ENCODE measurements at places on chromosomes 7 and 10.

DNA sequence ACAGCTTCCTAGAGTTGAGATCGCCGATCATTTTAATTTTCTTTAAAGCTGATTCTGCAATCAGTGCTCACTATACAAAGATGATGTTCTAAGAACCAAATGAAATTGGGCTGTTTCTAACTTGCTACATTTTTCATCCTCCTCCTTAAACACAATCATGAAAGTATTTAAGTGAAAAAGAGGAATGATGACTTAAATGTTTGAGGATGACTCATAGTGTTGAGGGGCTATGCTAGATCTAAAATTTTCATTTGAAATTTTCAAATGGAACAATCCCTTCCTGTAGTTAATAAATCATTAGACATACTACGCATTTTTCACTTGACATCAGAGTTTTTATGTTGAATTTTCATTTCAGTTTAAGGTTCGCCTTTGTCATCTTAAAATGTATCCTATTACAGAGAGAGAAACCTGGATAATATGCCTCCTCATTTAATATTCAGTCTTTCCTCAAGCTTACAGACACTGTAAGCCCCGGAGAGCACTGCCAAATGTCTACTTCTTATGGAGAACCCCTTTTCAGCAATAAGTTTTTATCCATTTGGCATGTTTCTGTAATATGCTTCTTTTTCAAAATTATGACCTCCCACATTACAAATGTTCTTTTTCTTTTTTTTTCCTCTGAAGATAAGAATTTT, 499.6 kb downstream of the MAGI2 start:
- DNase-seq = no peak

DNA sequence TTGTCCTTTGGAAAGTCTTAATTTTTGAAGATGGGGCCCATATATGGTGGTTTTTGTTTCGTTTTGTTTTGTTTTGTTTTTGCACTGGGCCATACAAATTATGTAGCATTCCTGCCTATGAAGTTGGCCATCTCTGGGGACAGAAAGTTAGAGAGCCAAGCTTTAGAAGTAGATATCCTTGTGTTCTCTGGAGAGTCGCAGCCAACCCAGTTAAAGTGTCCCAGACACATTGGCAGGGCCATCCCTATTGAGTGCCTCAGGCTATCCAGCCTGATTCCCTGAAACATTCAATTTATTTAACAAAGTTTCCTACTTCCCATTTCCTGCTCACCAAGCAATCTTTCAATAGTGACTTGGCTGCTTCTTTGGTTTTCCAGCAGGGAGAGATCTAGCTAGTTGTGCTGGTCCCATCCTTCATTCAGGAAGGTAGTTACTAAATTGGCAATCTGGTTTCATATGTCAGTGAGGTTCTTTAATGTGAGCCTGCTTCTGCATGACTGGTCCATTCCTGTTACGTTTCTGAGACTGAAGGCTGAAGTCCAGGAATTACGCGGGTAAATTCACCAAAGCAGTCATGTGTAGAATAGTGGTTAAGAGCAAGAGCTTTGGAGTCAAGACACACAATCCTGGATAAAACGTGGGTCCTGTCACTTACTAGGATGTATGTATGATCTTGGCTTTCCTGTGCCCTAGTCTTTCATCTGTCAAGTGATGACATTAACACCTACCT, 49.3 kb upstream of the HBP1 start:
- DNase-seq = no peak

DNA sequence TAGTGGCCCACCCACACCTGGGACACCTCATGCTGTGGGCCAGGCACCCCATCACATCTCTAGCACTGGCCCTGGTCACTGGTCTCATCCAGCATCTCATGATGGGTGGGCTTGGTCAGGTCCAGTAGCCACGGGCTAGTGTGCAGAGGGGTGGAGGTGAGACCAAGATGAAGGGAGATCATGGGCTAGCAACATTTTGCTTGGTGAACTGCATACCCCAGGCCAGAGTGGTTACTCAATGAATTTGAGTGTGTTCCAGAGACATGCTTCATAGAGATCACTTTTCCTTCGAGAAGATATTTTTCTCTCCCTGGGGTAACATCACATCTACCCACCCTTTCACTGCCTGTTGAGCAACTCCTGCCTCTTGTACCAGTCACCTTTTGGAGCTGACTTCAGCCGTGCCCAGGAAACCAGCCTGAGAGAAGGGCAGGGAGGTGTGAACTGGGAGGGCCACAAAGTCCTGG, 44.2 kb downstream of the MINDY4 start:
- no peak for DNase-seq

GRCh38 chr7:82128546-82128945, 315.0 kb downstream of the CACNA2D1 start:
- no peak for DNase-seq

GRCh38 chr7:42545049-42545724, 308.2 kb upstream of the GLI3 start:
- DNase-seq = no peak

- DNase-seq = no peak
Measured at GRCh38 chr10:22442063-22442462, 96.8 kb downstream of the SPAG6 start.

DNA sequence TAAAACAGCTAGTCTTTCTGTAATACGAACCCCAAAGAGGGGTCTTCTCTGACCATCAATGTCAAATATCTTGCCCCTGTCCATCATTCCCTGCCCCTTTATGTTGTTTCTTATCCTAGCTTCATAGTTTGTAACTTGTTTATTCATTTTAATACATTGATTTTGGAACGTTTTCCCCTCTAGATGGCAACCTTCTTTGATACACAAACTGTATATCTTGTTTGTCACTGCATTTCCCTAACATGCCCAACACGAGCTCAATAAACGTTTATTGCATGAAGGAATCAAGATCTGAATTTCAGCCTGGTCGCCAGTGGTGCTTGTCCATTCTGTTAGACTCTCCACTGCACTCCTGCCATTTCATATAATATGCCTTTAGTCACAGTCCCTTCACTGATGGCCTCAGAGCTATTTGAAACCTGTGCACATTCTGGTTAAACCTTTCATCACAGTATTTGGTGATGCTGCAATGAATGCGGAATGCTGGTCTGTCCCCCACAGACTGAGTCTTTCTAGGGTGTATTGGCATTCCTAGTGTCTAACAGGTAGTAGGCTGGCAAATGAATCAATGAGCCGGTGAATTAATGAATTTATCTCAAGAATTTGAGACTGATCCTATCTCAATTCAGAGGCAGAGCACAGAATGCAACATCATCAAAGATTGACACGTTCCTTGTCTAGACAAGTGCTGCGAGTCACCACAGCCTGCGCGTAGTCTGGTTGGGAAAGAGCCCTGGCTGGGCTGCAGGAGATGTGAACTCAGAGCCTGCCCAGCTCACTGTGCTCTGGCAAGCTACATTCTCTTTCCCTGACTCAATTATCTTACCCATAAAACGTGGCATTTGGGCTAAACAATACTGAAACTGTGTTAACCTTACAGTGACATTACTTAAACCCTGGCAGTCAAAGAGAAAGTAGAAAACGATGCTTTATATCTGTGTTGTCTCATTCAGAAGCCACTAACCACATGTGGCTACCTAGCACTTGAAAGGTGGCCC, 55.2 kb upstream of the FRMD4A start:
- DNase-seq = no peak

DNA sequence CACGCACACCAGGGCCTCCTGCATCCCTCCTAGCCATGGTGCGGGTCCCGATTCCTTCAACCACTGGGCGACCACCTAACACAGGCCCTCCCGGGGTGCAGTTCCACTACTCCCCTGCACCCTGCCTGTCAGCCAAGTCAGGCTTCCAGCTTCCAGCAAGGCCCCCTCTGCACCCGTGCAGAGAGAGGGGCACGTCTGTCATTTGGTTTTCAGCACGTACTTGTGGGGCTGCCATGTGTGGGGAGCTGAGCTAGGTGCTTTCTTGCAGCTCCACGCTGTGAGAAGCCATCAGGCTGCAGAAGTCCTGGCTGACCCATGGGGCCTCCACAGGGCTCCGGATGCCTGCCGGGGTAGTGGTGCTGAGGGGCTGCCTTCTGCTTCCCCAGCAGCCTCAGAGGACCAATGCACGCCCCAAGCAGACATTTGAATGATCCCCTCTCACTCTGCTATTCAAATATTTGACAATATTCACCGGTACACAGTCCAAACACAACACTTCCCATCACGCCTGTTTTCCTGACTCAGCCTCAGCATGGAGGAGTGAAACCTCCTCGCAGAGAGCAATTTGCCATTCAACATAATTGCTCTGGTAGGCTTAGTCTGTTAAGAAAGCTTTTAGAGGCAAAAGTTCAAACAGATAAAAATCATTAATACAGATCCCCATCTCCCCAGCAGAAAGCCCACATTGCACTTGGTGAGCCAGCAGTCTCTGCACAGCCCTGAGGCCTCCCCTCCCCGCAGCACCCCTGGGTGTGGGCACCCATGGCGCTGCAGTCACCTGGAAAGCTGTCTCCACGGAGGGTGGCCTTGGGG, 449.9 kb downstream of the PTPRN2 start:
- no peak for DNase-seq

GRCh38 chr7:99685129-99685758, 5.4 kb upstream of the CYP3A5 start:
- no peak for DNase-seq

GRCh38 chr10:35453855-35454532, 117.7 kb downstream of the CCNY start:
- DNase-seq = no peak

GRCh38 chr7:140297192-140297591, 101.1 kb downstream of the SLC37A3 start:
- DNase-seq = no peak

DNA sequence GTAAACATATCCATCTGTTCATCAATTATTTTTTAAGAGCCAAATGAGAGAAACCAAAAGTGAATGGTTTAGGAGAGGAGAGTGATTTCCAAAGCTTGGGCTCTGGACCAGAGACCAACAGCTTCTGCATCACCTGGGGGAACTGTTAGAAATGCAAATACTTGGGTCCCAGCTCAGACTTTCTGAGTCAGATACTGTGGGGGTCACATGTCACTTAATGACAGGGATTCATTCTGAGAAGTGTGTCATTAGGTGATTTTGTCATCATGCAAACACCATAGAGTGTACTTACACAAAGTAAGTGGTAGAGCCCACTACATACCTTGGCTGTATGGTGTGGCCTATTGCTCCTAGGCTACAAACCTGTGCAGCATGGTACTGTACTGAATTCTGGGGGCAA, 128.5 kb upstream of the PRR15 start:
- no peak for DNase-seq

DNA sequence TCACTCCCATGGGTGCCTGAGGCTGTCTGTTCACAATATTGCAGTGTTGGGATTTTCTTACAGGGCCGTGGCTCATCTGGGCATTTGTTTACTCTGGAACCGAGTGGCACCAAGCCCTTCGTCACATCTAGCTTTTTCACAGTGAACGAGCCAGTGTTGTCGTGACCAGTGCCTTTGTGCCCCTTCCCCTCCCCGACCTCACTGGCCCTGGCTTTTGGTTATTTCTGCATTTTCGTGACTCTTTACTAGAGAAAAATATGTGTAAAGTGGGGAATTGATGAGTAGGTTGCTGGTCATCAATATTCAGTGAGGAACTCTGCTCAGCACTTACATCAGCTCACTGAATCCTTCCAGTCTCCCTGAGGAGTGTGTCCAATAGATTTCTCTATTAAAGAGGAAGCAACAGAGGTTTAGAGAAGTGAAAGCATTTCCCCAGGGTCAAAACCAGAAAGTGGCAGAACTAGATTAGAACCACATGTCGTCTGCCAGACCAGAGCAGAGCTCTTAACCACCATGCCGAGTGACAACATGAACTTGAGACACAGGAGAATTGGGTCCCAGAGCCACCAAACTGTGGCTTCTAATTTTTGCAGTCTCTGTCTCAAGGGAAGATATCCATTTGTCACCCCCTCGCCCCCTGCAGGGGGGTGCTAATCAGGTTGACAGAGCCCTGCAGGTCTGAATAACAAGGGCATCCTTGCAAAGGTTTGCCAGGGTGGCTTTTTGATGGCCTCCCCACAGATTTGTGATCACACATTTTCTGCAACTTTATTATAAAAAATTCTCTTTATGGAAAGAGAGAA, 125.3 kb downstream of the CHN2 start:
- no peak for DNase-seq

DNA sequence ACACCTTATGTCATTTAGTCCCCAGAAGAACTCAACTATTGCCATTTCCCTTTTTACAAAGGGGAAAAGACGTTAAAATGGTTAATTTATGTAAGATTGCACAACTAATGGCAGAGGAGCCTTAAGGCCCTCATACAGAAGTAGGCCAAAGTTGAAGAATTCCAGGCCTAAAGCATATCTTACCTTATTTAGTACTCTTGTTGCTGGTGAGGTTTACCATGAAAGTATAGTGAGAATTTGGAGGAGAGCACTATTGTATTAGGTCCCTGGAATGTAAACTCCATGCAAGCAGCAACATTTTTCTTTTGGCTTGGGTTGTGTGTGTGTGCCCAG, 731 bp upstream of the CRPPA start:
- DNase-seq = no peak

- DNase-seq = no peak
Measured at GRCh38 chr10:18683427-18683826, 24.2 kb downstream of the ARL5B start.

DNA sequence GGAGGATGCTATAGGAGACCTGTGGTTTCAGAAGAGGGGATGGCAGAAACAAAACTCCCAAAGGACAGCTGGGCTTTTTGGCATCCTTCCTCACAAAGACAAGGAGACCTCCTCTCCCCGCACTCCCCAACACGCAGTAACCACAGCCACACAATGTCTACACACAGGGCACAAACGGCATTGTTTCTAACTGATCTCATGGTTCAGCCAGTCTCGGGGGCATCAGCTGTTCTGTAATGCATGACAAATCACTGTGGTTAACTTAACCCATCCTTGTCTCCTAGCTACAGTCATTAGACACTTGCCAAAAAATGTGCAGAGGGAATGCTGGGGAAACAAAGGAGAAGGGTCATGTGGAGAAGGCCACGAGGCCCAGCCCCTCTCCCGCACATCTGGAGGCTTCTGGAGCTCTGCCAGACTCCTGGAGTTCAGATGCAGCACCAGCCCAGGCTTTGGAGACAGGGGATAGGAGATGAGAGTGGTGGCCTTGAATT, 7.6 kb upstream of the ADAMTS14 start:
- no peak for DNase-seq

- no peak for DNase-seq
Measured at GRCh38 chr10:7561216-7561893, 105.4 kb downstream of the ITIH5 start.

- no peak for DNase-seq
Measured at GRCh38 chr7:23369695-23370404, 70.7 kb downstream of the MALSU1 start.

DNA sequence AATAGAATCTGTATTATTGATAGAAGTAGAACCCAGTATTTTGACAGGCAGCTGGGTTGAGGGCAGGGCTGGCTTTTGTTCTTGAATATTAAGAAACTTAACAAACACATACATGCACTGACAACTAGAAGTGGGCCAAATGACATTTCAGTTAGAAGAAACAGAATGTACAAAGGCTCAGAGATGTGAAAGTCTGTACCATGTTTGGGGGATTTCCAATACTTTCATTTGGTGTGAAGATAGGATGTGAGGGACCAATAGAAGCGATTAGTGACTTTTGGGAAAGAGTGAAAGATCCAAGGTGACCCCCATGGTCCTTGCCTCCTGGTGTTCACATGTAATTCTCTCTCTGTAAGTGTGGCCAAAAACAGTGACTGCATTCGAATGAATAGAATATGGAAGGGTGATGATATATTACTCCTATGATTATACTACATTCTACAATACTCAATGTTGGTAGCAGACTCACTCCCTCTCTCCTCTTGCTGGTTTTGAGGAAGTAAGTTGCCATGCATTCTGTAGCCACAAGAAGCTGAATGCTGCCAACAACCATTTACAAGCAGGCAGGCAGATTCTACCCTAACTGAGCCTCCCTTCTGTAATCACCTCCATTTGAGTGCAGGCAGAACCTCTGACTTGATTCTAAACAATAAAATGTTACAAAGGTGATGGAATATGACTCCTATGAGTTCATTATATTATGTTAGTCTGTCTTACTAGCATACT, 151.4 kb downstream of the TMEM168 start:
- no peak for DNase-seq
